Endothelial cell (in vitro differentiated cells): ENCODE measurements at places on chromosomes 2 and 18.

GRCh38 chr2:201962774-201963562 is 70.7 kb upstream of the FZD7 start:
- DNase-seq = no peak

DNA sequence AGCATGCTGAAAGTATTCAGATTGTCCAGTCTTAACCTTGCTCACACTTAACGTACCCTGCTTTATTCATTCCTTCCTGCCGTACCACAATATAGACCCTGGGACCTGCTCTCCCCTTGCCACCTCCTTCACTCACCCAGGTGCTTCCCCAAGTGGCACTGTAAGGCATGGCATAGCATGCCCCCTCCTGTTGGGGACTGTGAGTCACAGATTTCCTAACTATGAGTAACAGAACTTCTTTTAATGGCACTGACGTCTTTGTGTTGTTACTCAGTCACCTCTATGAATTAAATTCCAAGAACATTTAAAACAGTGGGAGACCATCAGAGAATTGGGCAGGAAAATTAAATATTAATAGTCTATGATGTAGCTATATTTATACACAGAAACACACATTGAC is 117.2 kb downstream of the CTNNA2 start:
- DNase-seq = no peak

- no peak for DNase-seq
Measured at GRCh38 chr2:26892133-26892532, 44.2 kb downstream of the DPYSL5 start.

GRCh38 chr18:8462651-8463185 is 146.5 kb upstream of the RAB12 start:
- no peak for DNase-seq

DNA sequence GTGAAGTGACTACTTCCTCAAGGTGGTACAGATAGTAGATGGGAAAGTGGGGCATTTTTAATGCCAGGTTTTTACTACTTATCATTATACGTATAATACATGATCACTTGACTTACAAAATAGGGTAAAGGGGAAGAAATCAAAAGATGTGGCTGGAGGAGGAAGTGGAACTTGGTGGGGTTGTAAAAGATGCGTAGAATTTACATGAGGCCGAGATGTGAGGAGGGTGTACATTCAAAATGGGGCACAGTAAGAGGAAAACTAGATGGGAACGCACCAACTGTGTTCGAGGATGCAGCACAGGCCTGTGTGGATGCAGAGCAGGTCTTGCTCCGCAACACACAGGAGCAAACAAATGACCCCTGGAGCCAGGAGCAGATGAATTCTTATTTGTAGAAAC is 403.3 kb downstream of the TXNL1 start:
- no peak for DNase-seq

GRCh38 chr2:113769555-113769954 is 13.1 kb upstream of the SLC35F5 start:
- no peak for DNase-seq

- DNase-seq = no peak
Measured at GRCh38 chr2:217177720-217178119, 317.9 kb upstream of the TNP1 start.

DNA sequence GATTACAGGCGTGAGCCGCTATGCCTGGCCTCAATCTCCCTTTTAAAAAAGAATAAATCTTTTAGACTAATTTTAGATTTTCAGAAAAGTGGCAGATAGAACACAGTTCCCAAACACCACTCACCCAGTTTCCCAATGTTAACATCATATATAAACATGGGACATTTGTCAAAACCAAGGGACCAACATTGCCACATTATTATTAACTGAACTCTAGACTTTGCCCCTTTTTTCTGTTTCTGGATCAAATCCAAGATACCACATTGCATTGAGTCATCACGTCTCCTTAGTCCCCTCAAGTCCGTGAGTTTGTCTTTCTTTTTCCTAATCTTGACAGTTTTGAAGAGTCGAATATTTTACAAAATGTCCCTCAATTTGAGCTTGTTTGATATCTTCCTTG is 2.4 kb downstream of the C2orf42 start:
- DNase-seq = no peak

GRCh38 chr2:217517402-217517801 is 485.4 kb downstream of the TNS1 start:
- DNase-seq = no peak

DNA sequence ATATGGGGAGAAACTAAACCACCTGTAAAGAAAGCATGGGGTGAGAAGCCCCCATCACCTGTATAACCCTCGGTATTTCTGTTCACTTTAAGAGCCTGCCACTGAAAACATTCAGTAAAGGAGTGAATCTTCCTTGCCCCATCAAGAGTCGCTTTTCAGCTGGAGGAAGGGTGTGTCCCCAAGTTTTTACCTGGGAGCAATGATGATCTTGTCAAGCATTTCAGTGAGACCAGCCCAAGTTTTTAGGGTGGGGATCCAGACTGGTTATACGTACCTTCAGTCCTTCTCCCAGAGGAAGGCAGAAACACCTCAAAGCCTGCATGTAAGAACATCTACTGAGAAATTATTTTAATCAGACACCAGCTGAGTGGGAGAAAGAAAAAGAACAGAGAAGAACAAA is at the start of gene DSG1:
TSS of gene DSG1 (plus strand) at position 301 of the 400 bp plus-strand sequence. CDS start 141 bp downstream, outside the sequence.
- no peak for DNase-seq

DNA sequence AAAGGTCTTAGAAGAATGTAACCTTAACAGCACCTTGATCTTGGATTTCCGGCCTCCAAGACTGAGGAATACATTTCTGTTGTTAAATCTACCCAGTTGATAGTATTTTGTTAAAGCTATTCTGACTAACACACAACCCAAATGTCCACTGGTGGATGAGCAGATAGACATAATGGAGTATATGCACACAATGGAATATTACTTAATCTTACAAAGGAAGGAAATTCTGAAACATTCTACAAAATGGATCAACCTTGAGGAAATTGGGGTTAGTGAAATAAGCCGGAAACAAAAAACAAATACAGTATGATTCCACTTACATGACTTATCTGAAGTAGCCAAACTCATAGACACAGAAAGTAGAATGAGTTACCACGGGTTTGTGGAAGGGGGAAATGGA is 168.7 kb downstream of the ZNF804A start:
- no peak for DNase-seq

- no peak for DNase-seq
Measured at GRCh38 chr2:98310010-98310409, 36.2 kb upstream of the CNGA3 start.

DNA sequence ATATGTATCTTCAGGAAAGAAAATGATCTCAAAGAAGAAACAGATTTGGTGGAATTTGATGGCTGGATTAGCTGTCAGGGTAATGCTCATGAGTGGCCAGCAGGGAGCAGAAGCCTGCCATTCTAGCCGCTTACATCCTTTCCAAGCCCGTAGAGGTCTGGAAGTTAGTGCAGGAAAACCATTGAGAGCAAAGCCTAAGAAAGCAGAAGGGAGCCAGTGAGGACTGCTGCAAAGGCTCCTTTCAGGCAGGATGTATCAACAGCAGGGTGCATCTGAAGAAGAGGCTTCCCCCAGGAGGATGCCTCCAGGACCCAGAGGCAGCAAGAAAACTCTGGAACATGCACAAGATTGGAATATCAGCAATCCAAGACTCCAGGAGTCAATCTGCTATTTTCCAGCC is 22.9 kb upstream of the LBH start:
- peak; percentile 59 for DNase-seq
